ENCODE measurements at places on chromosomes 11 and 22.

GRCh38 chr11:44680982-44681597 lies 45.7 kb upstream of the TSPAN18 start:
- no peak for DNase-seq

DNA sequence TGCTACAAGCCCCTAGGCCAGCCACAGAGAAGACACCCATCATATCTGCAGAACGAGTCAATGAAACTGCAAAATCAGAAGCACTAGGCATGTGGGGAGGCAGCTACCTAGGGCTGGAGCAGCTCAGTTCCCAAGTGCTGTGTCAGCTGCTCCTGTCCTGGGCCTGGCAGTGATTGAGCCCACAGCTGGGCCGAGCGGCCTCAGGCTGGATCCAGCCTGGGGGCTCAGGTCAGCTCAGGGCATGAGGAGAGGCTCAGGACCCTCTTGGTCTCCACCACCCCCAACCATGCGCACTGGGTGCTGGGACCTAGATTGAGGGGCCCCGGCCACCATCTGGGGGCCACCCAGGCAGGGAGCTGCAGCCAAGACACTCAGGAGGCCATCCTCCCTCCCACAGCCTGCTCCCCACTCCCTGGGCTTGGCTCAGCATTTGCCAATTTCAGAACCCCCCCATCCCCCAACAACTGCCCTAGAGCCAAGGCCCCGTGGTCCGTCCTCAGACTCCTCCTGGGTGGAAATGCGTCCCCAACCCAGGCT lies 2.4 kb upstream of the TNNT3 start:
- no peak for DNase-seq

DNA sequence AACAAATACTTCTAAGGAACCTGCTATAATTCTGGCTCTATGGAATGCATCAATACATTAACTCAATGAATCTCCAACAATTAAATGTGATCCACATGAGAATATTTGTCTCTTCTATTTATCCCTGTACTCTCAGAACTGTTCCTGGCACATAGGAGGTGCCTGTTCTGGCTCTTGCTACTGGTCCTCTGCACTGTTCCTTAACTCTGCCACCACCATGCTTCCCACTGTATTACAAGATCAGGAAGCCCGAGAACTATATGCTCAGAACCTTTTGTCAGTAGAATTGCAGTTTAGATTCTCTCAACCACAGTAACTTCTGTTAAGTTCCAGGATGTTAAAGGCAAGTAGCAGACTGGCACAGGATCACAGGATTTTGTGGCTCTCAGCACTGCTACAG lies 376.3 kb upstream of the CCDC90B start:
- no peak for DNase-seq

- no peak for DNase-seq
Measured at GRCh38 chr22:32824531-32825312, 23.2 kb downstream of the TIMP3 start.

DNA sequence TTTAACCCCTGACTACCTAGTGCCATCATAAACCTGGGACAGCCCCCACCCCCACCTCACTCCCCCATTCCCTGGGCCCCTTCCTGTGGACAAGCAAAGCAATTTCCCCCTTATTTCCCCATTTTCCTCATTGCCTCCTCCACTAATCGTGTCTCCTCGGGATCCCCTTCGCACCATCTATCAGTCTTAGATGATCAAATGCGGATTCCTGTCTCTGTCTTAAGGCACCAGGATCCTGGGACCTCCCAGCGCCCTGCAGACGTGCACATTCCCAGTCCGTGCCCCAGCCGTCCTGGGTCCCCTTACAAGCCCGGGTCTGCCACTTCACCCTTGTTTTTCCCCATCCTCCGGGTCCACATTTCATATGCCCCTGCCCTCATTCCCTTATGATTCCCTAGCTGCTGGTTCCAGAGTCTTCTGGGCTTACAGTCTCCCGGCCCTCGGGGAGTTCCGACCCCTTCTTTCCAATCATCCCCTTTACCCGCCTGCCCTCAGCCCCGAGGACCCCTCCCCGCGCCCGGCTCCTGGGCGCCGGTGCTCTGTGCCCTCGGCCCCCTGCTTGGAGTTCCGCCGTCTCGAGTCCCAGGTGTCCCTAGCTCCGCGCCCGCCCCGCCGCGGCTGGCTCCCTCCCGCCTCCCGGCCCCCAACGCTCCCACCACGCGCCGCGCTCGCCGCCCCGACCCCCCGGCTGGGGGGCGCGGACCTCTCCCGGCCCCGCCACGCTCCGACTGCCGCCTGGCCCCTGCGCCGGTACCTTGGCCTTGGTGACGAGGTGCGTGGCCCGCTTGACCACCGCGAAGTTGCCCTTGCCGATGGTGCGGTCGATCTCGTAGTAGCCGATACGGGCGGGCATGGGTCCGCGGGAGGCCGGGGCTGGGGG lies 599 bp downstream of the SIK3 start:
- no peak for DNase-seq

GRCh38 chr11:76265771-76266241 lies 59.5 kb upstream of the WNT11 start:
- no peak for DNase-seq

DNA sequence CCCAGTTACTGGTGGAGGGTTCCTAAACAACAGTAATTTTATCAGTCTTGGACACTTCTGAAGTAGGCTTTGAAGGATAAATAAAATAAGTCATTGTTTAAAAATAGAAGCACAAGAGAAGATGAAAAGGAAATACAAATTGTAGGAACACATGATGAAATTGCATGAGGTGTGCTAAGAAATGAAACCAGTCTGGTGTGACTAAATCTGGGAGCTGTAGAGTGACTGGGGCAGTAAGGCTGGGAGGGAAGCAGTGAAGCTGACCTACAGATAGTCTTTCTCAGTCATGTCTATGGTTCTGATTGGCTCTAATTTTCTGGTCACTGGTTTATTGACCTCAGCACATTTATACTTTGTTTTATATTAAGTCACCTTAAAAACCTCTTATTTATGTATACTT lies 139.1 kb downstream of the SLC17A6 start:
- DNase-seq: no peak

DNA sequence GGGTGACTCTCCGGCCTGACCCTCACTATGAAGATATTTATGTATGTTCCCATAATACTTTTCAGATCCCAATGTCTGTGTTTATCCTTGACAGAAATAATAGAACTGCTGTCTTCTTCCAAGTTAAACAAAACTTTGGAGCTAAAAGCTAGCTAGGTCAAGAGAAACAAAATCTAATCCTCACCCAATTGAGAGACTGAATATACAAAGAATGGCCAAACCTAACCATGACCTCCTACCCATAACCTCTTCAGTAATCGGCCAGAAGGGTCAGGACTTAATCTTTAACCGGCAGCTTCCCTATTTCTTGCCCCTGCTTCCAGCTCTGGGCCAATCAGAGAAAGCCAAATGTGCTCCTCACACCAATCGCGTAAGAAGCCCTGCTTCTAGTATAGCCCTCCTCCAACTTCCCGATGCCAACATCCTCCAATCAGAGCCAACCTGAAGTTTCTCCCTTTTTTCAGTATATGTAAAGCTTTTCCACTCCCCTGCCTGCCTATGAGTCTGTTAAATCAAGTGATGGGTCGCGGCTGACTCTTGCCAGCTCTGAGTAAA lies 1.7 kb upstream of the DDX6 start:
- peak; percentile 61 for DNase-seq

DNA sequence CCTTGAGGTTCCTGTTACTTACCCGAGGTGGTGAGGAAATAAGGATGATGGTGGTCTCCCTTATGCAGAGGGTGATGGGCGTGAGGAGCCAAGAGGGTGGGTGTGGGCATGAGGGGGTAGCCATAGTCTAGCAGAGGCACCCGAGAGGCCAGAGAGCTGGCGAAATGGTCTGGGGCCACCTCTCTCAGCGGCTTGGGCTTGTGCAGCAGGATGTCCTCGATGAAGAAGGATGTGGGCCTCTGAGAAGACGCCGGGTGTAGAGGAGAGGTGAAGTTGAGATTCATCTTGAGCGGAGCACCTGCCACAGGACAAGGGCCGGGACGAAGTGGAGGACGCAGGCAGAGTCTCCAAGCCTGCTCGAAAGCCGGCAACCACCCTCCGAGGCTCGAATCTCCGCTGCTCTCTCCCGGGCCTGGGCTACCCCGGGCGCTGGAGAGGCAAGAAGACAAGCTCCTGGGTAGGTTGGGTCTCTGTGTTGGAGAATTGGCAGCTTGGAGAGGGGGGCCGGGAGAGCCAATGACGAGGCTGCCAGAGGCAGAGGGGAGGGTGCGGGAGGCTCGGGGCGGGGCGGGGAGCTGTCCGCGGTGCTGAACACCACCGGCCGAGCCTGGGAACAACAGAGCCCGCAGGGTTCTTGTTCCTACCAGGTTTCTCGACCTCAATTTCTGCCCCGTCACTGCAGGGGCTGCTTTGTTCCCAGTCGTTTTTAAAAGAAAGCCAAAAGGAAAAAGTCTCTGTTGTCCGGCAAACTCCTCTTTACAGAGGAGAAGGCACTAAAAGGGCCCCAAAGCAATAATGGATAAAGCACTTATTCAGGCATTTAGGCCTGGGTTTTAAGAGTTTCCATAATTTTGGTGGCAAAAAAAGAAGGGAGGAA lies at the start of gene BSX:
TSS of gene BSX (minus strand) at position 447 of the 877 bp plus-strand sequence. CDS start at position 284, 163 bp downstream.
- DNase-seq: no peak

GRCh38 chr11:61534025-61534932 lies 25.7 kb downstream of the LRRC10B start:
- no peak for DNase-seq

DNA sequence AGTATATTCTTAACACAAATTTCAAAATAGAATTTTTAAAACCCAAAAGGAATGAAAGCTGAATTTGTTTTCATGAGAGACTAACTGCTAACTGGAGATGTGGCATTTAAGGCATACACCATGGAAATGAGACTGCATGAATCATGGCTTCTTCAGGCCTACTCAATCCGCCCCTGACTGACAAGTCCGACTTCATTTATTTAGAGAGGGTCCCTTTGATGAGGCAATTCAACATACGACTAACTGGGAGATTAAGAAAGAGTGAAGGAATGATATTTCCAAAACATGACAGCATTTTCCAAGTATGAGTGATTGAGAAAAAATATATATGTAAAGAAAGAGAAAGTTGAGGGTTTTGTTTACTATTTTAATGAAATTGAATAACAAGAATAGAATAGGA lies 720.1 kb downstream of the DLG2 start:
- no peak for DNase-seq

DNA sequence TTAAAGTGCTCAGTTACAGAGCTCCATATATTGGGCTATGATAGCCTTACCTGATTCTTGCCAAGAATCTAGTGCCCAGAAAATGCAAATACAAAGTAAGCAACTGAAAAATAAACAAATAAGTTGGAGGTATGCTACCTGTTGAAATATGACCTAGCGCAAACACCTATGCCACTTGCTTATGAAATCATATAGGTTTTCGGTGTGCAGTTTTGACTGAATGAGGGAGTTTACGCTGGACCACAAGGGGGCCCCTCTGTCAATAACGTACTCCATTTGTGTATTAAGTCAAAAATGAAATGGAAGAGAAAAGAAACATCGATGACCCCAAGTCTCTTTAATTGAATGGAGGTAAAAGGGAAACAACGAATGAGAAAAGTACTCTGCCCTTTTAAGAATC lies 84.9 kb upstream of the TRIM77 start:
- no peak for DNase-seq

DNA sequence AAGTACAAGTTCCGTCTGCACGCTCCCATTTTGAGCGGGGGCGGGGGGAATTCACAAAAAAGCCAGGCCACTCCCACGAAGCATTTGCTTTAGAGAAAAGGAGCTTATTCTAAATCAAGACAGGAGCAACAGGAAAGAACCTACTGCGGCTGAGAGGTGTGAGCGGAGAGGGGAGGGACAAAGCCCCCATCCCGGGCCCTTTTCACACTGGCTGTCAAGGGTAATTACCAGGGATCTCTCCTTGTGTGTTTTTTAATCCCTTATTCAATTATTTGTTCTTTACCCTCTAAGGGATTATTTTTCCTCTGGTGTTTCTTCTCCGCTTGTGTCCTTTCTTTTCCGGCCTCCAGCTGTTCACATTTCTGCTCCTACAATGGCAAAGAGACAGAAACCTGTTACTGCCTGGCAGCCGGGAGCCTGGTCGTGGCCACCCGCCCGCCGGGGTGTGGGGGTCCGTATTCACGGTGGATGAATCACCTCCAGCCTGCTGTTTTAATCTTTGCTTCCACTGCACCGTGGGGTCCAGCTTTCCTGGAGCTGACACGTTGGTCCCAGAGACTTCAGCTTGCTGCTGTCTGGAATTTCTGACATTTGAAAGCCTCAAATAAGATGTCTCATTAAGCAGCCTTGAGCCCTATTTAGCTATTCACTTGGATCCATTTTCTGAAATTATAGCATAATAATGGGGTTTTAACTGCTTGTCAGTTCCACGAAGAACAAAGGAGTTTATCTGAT lies 61.4 kb upstream of the FADD start:
- no peak for DNase-seq

GRCh38 chr11:72738199-72739141 lies 13.7 kb downstream of the ARAP1 start:
- peak; percentile 44 for DNase-seq
